ENCODE measurements at places on chromosomes 7 and 10. TPM values are rescaled to one million over a fixed set of nuclear protein-coding genes. Genes with fewer than 3 reads are reported as not detected.

The PRLHR gene
- total RNA-seq, result not detected

The RBP4 gene
- not detected for total RNA-seq

The SDK1 gene
- total RNA-seq, result 0.23 TPM

- DNase-seq, result no peak
Observed at GRCh38 chr7:4606797-4607196, 75.3 kb upstream of the FOXK1 start.

All from dermis blood vessel endothelial cell (primary cell).